ENCODE measurements at places on chromosomes 11 and 22.
A peak's percentile ranks its signal among the peaks of the same experiment; 100 is the strongest.

DNA sequence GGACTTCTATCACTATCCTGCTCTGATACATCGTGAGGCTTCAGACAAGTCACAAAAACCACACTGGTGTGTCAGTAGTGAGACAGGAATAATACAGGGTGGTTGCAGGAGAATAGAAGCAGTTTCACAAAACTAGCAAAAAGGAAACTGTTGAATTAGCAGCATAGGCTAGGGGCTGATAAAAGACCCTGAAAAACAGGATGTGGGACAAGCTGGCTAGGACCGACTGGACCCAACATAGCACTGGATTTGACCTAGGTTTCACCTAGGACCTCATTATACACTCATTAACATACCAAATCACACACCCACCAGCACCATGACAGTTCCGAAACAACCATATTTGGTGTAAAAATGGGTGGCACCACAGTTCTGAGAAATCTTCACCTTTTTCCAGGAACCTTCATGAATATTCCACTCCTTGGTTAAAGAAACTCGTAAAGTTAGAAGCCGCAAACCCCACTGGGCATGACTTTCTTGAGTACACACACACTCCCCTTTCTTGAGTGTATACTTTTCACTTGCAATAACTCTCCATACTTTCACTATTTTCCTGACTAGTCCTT lies 76.2 kb downstream of the SLC1A2 start:
- DNase-seq, result no peak

DNA sequence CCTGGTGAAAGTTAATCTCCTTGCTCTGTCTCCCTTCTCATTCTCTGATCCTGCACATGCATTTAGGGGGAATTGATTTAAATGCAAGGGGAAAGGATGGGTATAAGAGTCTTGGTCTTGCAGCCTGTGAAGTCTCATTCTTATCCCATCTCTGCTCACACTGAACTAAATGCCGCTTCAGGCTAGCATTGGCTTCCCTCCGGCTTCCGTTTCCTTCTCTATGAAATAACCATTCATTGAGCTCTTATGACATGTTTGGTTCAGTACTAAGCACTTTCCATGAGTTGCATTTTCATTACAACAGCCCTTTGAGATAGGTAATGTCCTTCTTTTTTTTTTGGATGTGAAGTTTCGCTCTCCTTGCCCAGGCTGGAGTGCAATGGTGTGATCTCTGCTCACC lies 5.6 kb downstream of the ZBTB16 start:
- no peak for DNase-seq

- peak; percentile 65 for DNase-seq
Observed at GRCh38 chr11:123640677-123641494, 13.5 kb downstream of the SCN3B start.

- DNase-seq, result no peak
Observed at GRCh38 chr11:17559341-17560087, 12.5 kb downstream of the OTOG start.

- no peak for DNase-seq
Observed at GRCh38 chr22:37289156-37289735, 6.9 kb downstream of the CYTH4 start.

- DNase-seq, result no peak
Observed at GRCh38 chr22:28874061-28874460, 9.3 kb upstream of the ZNRF3 start.

DNA sequence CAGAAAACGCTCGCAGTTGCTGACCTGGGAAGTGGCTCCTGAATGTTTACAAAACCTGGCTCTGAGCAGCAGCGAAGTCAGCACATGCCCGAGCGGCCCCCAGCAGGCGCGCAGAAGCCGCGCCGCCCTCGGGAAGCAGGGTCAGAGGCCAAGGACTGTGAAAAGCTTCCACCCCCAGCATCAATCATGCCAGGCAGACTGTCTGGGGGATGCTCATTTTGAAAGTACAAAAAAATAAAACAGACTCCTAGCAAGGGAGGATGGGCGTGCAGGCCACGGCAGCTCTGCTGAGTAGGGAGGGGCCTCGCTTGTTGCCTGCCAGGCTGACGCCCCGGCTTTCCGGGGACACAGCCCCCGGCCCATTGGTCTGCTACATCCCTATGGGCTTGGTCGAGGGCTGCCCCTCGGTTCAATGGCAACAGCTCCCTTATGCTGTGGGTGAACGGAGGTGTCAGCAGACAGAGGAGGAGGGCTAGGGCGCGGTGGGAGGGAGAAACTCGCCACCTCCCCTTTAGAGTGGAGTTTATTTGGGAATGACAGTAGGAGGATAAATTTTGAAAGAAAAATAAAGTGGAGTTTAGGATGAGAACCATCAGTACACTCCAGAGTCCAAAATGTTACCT lies 37.7 kb upstream of the GNB1L start:
- DNase-seq, result no peak

GRCh38 chr11:75185866-75186265 lies 35.0 kb downstream of the SLCO2B1 start:
- DNase-seq, result no peak

DNA sequence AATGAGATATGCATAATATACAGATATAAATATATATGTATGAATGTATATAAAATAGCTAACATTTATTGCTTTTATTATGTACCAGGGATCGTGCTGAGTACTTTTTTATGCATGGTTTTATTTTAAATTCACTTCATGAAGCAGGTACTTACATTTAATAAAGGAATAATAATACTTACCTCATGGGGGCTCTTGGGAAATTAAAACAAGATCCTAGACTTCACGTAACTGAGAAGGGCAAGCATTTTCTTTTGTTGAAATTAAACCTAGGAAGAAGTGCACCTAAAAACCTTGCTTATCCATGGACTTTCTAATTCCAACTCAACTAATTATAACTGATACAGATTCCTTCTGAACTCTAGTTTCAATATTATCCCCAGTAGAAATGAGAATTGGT lies 40.0 kb upstream of the ABTB2 start:
- no peak for DNase-seq

DNA sequence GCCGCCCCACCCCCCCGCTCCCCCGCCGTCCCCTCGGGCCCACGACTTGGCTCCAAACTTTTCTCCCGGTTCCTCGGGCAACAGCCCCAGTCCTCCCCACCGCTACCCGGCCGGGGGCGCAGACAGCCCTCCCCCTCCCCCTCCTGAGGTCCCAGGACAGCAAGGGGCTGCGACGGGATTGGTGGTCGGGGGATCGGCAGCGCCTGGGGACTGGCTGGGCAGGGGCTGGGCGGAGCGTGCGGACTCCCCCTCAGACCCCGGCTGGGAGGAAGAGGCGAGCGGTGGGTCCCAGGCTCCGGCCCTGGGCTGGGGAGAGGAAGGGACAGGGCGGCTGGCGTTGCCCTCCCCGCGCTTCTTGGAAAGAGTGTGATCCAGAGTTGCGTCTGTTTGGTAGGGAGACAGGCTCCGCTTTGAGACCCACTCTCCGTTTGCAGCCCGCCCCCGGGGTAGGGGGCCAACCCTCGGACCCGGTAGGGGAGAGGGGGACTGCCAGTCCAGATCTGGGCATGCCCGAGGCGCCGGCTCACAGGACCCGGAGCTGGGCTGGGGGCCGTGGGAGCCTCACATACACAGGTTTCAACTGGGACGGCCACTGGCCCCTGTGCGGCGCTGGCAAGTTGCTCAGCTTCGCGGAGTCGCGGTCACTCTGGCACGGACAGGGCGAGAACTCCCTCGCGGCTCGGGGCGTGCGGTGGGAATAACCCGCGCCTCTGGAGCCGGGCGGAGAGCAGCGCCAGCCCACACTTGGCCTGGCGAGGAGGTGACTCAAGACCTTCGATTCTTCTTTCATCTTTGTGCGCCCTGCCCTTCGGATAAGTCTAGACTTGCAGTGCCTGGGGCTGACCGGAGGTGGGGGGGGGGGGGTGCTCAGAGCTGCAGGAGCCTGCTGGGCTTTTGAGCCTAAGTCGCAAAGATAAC lies 999 bp downstream of the TSKU start:
- peak; percentile 57 for DNase-seq

- DNase-seq, result no peak
Observed at GRCh38 chr11:94379613-94380012, 21.6 kb downstream of the GPR83 start.

DNA sequence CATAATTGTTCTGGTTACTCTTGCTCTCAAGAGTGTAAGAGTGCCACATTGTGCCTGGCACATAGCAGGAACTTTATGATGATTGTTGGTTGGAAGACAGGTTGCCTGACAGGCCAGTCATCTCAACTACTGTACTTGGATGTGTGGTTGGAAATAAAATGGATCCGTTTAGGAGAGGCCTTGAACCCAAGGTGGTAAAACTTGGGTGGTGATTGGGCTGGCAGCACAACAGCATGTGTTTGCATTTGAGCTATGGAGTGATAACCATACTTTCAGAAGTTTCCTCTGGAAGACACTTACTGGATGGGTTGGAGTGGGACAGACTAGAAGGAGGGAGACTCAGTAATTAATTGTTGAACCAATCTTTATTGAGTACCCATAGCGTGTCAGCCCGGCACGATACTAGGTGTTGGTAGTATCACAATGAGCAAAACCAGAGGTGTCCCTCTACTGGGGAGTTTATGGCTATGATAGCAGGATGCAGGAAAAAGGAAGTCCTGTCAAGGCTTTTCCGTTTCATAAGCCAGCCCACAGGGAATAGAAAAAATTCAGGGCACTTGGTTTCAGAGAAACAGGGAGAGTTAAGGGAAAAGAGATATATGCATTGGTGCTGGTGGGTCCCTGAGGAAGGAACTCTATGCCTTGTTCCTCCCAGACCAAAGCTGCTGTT lies 3.1 kb upstream of the TMEM109 start:
- no peak for DNase-seq

- DNase-seq, result no peak
Observed at GRCh38 chr11:1783725-1784529, 20.2 kb upstream of the CTSD start.
